ENCODE measurements at places on chromosomes 2 and 18.

GRCh38 chr18:48942086-48942485 lies 8.7 kb downstream of the SMAD7 start:
- no peak for DNase-seq

DNA sequence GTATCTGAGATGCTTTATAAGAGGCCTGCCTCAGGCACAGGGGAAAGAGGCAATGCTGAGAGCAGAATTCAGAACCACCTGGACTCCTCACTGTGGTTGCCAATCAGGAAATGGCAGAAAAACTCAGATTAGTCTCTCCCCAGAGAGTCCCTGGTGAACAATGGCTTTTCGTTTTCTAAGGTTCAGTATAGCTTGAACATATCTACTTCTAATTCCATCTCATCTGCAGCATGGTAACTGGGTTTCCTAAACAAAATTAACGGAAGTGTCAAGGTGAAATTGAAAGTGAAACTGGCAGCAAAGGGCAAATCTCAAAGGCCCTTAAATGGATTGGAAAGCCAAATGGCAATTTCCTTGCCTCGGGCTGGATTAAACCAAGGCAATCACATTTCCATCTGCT lies 480.2 kb upstream of the ACVR2A start:
- DNase-seq, result no peak

DNA sequence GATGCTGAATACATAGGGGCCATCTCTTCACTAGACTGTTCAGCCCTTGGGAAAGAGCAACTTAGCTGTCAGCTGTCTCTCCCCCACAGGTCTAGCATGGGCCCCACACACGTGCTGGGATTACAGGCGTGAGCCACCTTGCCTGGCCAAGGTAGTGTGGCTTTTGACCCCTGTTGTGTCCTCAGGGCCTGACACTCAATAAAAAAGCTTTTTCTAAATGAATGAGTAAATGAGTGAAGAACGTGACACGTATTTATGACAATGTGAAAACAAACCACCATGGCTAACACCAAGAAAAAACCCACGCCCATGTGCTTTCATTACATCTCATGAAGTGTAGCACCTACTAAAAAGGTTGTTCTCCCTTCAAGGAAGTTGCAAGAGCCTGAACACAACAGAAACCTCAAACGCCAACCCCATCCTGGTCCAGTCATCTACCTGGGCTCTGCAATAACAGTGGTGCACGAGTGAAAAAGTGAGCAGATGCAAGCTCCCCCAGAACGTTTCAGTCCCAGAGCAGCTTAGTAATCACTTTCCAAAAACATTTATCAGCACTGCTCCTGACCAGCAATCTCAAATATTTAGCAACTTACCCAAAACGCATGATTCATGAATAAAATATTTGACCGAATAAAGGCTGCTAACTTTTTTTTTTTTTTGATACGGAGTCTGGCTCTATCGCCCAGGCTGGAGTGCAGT lies 3.4 kb downstream of the WDFY1 start:
- no peak for DNase-seq

- DNase-seq, result peak; percentile 16
Measured at GRCh38 chr2:72920318-72921087, 3.2 kb downstream of the EMX1 start.
